Stimulated activated CD4-positive, alpha-beta T cell treated with anti-CD3 and anti-CD28 coated beads, Interleukin-1b, Interleukin-23, amount 100 ng/mL, for 24 hours (primary cell): ENCODE measurements at places on chromosomes 6 and 20.

DNA sequence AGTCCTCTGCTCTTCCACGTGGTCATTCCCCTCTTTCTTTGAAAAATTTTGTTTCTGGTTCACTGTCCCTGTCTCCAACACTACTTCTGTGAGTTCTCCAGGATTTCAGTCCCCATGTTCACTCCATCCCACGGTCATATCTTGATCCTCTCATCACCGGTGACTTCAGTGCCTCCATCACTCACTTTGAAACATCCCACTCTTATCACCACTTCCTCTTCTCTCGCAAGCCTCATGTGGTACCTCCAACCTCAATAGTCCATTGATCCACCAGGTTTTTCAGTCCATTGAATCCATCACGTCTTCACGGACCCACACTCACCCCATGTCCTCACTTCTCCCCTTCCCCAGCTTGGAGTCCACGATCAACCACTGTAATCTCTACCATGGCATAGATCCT, 64.8 kb downstream of the CARMIL1 start:
- no peak for DNase-seq

- no peak for DNase-seq
Observed at GRCh38 chr6:113630738-113631535, 226.2 kb upstream of the MARCKS start.

- no peak for DNase-seq
Observed at GRCh38 chr6:20687494-20687893, 153.2 kb downstream of the CDKAL1 start.

DNA sequence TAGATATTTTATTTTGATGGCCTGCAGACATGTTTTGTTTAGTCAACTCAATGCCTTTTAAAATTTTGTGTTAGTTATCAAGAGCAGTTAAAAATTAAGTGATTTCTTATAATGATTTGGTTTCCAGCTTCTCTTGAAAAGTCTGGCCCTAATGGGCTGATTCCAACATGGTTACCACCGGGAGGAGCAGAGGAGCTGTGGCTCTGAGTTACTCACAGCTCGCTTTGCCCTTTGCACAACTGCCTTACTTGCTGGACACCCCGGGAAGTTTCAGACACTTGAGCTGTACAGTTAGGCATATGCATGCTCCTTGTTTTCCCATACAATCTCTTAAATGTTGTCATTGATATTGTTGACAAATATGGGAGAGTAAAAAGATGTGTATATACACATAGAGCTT, 173.1 kb upstream of the MMS22L start:
- no peak for DNase-seq

GRCh38 chr6:142444376-142444775, 142.6 kb downstream of the ADGRG6 start:
- no peak for DNase-seq

- DNase-seq = peak; percentile 30
Observed at GRCh38 chr20:46132705-46133120, 14.6 kb downstream of the CD40 start.

GRCh38 chr6:56021943-56022342, 146.6 kb upstream of the BMP5 start:
- DNase-seq = no peak

GRCh38 chr6:135710042-135710441, 141.5 kb upstream of the PDE7B start:
- DNase-seq = no peak

- DNase-seq = no peak
Observed at GRCh38 chr6:46353528-46353927, 137.7 kb downstream of the RCAN2 start.

- DNase-seq = no peak
Observed at GRCh38 chr20:1282966-1283365, 16.9 kb downstream of the SNPH start.

- no peak for DNase-seq
Observed at GRCh38 chr6:14828201-14828611, 417.7 kb upstream of the JARID2 start.

DNA sequence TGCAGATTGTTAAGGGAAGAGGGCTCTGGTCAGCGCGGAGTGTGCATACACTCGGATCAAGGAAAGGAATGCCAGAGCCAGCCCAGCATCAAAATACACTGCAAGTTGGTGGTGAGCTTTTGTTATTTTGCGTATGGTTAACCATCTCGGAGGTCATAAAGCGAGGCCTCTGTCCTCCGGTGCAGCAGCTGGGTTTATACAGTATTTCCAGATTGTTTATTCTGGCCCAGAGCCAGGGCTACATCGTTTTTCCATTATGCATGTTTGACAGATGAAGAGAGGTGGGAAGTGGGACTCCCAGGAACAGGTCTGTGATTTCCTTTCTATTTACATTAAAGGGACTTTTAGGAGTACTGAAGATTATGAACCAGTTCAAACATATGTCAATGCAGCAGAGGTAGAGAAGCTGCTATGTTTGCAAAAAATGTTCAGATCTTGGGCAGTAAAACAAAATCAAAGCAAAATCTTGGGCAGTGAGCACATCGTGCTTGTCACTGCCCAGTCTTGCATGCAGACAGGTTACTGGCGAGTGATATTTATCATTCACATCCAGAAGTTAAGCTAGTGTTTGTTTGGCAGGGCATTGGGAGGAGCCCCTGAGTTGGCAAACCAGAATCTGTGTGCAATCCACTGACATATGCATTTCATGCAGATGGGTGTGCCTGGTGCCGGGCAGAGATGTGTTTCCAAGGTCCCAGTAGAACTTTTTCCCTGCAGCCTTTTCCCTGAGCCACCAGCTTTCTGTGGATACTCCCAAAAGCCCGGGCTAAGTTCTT, 256.3 kb upstream of the TAB2 start:
- DNase-seq = no peak

- DNase-seq = no peak
Observed at GRCh38 chr20:50001784-50002311, 19.1 kb downstream of the SNAI1 start.

- DNase-seq = no peak
Observed at GRCh38 chr6:17863901-17864754, 123.3 kb downstream of the KIF13A start.

DNA sequence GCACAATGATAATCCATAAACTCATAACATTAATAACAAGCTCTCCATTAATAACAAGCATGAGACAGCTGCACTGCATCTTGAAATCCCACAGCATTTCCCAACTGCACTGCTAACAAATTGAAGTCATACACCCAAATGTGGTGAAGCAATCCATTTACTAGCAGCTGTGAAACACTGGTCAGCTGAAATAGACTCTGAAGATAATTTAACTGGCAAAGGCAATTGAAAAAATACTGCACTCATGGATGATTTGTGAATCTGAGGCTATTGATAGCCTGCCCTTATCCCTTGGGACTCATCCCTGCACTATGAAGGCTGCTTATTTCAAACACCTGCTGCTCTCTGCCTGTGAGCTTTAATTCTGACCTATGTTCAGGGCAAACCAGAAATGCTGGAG, 49.1 kb upstream of the PLCB1 start:
- no peak for DNase-seq

GRCh38 chr6:56293781-56294180, 46.4 kb upstream of the COL21A1 start:
- no peak for DNase-seq

DNA sequence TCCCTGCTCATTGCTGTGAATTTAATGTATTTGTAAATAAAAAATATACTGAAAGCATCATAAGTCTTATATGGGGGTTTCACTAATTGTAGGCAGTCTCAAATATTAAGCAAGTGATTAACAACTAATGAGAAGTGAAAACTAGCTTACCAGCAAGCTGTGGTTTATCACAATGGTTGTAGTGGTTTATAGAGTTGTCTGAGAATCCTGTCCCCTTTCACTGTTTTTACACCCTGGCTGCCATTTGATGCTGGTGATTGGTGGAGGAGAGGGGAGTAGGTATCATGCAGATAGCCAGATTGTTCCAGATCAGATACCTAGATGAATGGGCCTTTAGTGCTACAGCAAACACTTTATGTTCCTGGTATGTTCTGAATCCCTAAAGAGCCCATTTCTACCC, 6.0 kb downstream of the MKKS start:
- no peak for DNase-seq

DNA sequence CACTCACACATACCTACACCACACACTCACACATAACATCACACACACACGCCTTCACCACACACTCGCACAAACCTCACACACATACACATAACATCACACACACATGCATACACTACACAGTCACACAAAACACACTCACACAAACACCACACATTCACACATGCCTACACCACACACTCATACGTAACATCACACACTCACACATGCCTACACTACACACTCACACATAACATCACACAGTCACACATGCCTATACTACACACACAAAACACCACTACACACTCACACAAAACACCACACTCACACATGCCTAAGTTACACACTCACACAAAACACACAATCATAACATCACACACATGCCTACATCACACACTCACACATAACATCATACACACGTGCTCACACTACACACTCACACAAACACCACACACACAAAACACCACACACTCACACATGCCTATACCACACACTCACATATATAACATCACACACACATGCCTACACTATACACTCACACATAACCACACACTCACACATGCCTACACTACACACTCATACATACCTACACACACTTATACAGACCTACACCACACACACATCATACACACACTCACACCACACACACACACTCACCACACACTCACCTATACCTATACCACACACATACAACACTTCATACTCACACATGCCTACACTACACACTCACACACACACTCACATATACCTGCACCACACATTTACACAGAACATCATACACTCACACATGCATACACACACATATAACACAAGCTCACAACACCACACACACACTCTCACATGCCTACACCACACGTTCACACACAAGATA, 383.5 kb downstream of the C6orf118 start:
- DNase-seq = no peak

- DNase-seq = no peak
Observed at GRCh38 chr6:154092326-154092962, 53.4 kb downstream of the OPRM1 start.

DNA sequence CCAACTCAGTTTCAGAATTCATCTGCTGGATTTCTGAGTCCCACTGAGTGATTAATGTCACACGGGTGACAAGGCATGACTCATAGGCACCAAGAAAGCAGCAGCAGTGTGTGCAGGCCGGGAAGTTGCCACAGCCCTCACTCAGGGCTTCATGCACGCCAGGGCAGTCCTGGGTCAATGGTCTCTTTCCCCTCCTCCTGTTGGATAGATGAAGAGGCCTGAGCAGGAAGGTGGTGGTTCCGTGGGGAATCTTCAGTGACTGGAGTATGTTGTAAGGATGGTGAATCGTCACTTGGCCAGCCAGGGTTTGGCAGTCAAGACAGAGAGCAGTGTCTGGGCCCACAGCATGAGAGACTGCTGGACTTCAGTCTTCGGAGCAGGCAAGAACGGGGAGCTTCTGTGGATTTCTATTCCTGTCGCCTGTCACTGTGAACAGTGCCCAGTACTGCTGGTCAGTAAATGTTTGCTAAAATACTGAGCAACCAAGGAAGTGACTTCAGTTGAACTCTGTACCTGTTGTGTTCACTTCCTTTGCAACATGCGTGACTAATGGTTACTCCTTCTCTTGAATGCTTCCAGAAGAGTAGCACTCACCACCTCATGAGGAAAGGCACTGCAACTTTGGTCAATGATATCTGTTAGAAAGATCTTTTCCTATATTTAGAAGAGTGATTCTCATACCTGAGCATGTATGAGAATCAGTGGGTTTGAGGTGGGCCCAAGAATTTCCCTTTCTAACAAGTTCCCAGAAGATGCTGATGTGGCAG, 62.0 kb upstream of the CD93 start:
- DNase-seq = no peak

DNA sequence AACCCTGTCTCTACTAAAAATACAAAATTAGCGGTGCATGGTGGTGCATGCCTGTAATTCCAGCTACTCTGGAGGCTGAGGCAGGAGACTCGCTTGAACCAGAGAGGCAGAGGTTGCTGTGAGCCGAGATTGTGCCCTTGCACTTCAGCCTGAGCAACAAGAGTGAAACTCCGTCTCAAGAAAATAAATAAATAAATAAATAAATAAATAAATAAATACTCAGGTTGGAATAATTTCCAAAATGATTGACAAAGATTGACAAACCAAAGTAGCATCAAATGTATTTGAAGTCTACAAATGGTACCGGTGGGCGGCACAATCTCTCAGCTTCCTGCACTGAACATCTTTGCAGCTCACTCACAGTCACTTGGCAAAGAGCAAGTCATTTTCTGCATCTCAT, 144.1 kb upstream of the NRSN1 start:
- DNase-seq = no peak

DNA sequence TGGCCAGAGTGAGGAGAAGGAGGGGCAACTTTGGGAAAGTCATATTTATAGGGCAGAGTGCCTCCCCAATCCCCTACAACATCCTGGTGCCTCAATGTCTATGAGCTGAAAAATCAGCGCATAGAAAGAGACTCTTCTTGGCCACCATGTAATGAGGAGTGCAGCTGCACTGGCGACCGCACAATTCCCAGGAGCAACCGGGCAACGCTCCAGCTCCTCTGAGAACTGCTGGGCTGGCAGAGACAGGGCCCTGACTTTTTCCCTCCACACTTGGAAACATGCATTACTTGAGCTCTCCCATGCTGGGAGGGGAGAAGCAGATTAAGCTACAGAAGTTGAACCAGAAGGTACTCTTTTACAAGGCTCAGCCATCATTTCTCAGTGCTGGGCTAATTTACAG, 31.4 kb upstream of the MARCKS start:
- DNase-seq = no peak

DNA sequence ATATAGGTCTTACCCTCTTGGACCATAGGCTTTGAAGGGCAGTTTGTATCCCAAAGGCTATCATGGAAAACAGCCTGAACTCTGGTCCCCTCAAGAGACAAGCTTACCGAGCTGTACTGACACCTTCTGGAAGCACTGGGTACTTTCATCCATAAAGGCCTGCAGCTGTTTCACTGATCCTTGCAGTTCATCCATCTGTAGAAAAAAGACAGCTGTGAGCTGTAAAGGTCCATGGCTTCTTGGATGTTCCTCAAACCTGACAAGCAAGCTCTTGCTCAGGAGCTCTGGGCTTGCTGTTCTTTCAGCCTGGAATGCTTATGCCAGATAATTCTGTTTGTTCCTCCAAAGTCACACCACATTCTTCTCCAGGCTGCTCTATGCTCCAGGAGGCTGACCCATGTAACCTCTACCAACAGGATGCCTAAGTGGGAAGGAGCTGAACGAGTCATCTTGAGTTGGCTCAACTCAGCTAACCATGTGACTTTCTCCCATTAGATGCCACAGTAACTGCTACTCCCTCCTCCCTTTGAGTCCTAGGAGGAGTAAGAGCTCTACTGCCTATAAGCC, 8.8 kb upstream of the NDRG3 start:
- no peak for DNase-seq

DNA sequence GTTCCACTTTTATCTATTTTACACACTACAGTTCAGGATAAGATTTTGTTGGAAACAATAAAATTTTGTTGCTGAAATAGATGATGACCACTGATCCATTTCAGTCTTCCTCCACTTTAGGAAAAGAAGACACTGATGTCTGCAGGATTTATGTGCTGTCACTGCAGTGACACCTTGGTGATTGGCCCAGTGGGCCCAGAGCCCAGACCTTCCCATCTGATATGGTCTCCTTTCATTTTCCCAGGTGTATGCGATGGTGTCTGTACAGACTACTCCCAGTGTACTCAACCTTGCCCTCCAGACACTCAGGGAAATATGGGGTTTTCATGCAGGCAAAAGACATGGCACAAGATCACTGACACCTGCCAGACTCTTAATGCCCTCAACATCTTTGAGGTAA, 19.6 kb upstream of the ADGRF4 start:
- DNase-seq = no peak
